ENCODE measurements at places on chromosomes 12 and 14. TPM values are rescaled to one million over a fixed set of nuclear protein-coding genes. Genes with fewer than 3 reads are reported as not detected.

KRT75 gene
- total RNA-seq, result not detected

FIGNL2 gene
- 1.2 TPM for total RNA-seq

CMA1 gene
- 0.13 TPM for total RNA-seq

MIP gene
- not detected for total RNA-seq

GRCh38 chr12:132827763-132828703 lies 636 bp downstream of the GOLGA3 start:
- peak; percentile 46 for DNase-seq

DNA sequence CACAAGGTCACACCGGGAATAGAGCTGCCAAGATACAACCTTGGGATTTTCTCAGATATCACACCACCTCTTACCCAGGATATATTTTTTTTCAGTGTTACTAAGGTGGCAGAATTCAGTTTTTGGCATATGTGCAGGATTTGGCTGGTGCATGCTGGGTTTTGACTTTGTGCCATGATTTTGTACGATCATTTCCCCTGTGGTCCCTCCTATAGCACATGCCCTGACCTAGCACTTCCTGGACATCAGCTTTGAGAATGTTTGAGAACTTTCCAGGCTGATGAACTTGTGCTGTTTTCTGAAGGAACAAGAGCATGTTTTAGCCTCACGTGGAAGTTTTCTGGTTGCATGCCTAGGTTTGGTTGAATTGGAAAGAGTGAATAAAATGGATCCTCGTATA lies 11.0 kb upstream of the TBPL2 start:
- DNase-seq, result peak; percentile 26

- DNase-seq, result peak; percentile 74
Measured at GRCh38 chr12:105393587-105393986, 63.1 kb downstream of the C12orf75 start.

- DNase-seq, result no peak
Measured at GRCh38 chr12:6135071-6135470, 10.6 kb upstream of the VWF start.

DNA sequence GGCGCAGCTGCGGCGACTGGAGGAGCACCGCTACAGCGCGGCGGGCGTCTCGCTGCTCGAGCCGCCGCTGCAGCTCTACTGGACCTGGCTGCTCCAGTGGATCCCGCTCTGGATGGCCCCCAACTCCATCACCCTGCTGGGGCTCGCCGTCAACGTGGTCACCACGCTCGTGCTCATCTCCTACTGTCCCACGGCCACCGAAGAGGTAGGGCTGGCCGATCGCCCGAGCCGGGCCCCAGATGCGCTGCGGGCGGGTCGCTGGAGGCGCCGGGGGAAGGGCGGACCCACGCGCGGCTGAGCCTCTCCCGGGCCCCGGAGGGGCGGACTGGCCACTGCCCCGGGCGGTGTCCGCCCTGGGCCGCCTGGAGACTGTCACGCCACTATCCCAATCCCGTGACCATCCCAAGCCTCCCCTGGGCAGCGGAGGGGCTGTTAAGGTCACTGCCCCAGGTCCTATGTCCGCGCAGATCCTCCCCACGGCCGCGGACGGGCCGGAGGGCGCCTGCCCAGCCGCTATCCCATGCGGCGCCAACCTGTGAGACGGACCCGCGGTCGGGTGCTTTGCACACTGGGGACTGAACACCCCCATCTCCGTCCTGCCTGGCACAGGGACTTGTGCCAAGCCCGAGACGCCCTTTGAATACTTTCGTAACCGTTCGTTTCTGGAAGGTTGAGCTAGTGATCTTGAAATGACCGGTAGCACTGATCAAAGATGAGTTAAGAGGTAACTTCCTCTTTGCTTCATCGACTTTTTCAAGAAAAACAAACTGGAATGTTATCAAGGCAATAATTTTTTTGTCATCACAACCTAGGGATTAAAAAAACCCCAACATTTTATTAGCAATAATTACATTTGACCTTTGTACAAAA lies 725 bp downstream of the CHPT1 start:
- DNase-seq, result peak; percentile 67

DNA sequence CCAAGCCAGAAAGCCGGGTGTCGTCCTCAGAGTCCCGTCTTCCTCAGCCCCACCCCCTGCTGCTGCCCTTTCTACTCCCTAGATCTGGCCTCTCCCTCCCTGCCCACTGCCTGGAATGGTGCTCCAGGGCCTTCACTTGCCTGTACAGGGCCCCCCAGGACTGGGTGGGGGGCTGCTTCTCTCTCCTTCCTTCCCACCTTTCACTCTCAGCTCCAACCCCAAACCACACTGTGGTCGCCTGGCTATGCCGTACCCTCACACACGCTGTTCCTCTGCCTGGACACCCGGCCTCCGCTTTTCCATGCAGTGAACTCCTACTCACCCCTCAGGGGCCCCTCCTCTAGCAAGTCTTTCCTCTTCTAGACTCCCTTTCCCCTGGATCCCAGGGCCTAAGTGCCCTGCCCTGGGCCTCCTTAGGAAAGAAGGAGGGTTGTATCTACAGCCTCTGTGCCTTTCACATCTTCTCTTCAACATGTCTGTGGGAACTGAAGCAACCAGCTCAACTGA lies 25.5 kb upstream of the DIO3 start:
- no peak for DNase-seq

RBM19 gene
- 14.1 TPM for total RNA-seq

- peak; percentile 67 for DNase-seq
Measured at GRCh38 chr12:65675141-65675621, 149.1 kb upstream of the HMGA2 start.

- DNase-seq, result no peak
Measured at GRCh38 chr12:51941604-51942003, 9.9 kb upstream of the ACVR1B start.

SETD1B gene
- 3.6 TPM for total RNA-seq

EMC9 gene
- 29.9 TPM for total RNA-seq

PTPRQ gene
- 0.71 TPM for total RNA-seq

DPY19L2 gene
- total RNA-seq, result 7.3 TPM

GRCh38 chr12:23954332-23954731 lies 4.9 kb upstream of the SOX5 start:
- DNase-seq, result no peak

CRACR2A gene
- total RNA-seq, result 1.3 TPM

DNA sequence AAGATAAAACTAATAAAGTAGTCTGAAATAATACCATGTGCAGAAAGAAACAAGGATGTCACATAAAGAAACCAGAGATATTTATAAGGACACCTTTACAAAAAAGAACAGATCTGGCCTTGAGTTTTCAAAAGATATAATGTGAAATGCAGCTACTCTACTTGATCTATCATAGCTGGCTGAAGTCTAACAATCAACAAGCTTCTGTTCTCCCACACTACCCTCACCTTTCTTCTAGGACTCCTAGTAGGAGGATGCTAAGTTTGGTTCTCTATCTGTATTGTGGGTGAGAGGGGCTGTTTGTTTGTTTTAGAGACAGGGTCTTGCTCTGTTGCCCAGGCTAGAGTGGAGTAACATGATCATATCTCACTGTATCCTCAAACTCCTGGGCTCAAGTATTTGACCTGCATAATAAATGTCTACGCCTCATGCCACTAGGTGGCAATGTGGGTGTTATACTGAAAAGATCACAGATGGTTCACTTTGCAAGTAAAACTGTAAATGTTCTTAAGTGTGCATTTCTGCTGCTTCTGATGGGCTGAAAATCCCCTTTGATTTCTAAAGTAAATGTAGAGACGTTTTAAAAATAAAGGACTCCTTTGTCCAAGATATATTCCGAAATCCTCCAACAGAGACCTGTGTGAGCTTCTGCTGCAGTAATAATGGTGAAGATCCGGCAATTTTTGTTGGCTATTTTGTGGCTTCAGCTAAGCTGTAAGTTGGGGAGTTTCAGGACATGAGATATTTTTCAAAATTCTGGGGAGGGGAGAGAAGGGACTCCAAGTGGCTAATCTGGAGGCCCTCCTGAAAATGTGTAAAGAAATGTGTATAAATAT lies 269.3 kb downstream of the DAD1 start:
- peak; percentile 86 for DNase-seq

DNA sequence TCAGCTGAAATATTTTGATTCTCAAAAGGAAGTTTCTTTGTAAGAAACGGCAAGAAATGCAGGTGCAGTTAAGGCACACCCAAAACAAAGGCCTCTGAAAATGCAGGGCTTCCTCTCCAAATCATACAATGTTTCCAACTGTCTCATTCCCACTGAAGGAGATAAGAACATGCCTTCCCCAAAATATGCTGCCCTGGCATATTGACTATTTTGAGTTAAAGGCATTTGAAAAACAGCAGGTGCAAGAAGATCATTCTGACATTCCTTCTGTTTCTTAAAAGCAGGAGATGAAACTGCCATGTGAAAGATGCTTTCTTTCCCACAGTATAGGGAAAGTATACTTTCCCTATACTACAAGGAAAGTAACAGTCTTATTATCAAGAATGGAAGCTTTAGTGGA lies 33.4 kb upstream of the VASH1 start:
- no peak for DNase-seq

DNA sequence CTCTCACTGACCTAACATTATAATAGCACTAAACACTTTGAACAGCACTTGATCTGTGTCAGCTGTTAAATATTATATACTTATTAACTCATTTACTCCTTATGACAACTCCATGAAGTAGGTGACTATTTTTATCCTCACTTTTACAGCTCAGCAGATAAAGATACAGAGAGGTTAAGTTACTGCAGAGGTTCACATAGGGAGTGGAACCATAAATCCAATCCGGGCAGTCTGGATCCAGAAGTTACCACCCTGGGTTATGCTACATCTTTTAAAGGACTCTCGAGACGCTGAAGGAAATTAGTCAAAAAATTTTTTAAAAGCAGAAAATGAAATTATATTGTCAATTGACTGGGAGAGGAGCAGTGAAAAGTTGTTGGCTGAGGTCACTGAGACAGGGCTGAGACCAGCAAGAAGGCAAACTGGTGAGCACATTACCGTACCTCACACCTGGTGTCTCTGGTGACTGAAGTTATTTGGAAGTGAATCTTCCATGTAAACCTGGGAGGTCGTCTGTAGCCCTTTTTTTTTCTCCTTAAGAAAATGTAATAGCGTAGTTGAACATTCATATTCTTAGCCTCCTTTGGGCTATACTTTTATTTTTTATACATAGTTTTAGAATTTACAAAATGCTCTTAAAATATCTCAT lies 1.2 kb upstream of the RIMKLB start:
- no peak for DNase-seq

DNA sequence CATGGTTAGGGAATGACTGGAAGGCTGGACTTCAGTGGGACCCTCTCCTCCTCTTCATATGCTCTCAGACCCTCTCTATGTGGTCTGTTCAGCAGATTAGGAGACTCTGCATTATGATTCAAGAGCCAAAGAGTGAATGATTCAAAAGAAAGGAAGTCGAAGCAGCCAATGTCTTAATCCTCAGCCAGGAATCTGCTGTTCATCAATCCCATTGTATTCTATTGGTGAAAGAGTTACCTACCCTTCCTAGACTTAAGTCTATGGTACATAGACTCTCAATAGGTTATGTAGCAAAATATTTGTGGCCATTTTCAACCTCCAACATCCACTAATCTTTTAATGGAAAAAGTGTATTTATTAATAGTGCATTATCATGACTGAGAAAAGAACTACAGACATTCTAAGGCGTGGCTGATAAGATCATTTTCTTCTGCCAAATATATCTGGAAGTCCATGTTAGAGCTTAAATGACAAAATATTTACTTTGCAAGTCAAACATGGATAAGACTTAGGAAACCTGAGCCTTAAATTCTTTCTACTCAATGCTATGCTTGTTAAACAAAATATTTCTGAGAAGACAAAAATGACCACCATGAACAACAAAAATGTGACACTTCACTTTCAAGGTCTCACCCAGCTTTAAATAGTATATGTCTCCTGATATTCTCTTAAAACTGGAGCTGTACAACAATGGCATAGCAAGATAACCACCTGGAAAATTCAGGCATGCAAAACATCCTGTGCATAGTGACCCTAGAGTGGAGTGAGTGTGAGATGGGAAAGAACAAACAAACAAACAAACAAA lies 1100.6 kb downstream of the GALC start:
- DNase-seq, result no peak

DNA sequence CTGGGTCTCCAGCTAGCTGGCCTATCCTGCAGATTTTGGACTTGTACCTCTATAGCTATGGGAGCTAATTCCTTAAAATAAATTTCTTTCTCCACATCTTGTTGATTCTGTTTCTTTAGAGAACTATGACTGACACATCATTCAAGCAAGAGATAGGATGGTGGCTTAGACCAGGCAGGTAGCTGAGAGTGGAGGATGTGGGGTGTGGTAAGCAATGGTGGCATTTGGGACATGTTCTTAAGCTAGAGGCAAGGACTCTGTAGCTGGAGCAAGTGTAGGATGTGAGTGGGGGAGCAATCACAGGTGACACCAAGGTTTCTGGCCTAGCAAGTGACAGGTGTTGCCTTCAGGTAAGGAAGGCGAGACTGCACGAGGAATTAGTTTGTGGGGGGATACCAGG lies 6.8 kb downstream of the TDRD9 start:
- DNase-seq, result no peak

DNA sequence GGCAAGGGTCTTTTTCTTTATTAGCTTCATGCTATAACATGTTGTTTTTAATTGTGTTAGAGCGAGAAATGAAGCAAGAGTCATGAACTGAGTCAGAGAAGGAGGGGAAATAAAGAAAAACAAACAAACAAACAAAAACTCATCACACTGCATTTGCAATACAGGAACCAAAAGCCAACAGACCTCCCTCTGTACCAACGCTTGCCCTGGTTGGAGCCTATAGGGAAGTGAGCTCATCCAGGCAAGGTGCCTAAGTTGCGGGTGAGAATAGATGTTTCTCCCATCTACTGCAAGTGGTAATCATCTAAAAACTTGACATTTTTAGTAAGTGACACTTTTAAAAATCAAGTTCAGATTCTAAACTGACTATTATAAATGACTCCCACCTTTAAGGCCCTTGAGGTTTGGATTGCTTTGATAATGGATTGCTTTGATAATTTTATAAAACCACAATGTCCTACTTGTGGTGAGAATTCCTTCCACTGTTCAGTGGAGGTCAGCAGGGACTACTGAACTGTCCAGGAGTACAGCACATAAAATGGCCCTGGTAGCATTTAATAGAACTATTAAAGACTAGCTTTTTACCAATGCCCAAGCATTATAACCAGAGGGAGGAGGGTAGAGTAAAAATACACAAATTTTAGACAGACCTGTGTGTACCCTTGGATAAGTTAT lies 31.3 kb downstream of the SLC38A1 start:
- no peak for DNase-seq

DNA sequence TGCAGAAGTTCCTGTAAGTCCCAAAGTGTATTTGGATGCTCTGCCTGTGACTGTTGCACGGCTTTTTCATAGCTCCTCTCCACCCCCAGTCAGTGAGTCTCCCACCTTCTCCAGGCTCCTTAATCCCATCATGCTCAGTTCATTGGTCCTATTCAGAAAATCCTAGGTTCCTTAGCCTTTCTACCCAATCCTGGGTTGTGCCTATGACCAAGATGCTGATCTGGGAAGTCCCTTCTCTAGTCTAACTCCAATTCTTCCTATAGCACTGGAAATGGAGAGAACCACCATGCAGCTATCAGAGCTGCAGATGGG lies 7.7 kb downstream of the CISTR start:
- no peak for DNase-seq

IL26 gene
- not detected for total RNA-seq

MYF5 gene
- total RNA-seq, result 31.1 TPM

- no peak for DNase-seq
Measured at GRCh38 chr14:91873471-91874415, 6.4 kb upstream of the TC2N start.

GRCh38 chr14:41761204-41761603 lies 154.5 kb downstream of the LRFN5 start:
- DNase-seq, result no peak

- no peak for DNase-seq
Measured at GRCh38 chr12:184811-185575, 29.0 kb downstream of the SLC6A12 start.
